ENCODE measurements at places on chromosomes 12 and 14. TPM values are rescaled to one million over a fixed set of nuclear protein-coding genes. Genes with fewer than 3 reads are reported as not detected.

DNA sequence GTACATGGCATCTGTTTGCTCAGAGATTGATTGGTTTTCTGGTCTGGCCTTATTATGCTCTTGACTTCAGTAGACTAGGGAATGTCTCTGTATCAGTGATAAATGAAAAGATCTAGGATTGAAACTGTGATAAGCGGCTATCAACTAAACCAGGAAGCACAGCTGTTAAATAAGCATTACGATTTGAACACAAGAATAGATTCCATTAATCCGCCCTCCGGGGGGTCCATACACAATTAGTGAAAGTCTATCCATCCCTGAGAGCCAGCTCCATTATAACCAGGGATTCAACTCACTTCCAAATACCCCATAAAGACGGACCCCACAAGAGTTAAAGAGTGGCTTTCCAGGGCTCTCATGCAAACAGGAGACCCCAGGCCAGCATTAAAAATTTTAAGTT, 279.0 kb downstream of the GRIN2B start:
- no peak for DNase-seq

Gene SMIM41
- total RNA-seq: 0.32 TPM

DNA sequence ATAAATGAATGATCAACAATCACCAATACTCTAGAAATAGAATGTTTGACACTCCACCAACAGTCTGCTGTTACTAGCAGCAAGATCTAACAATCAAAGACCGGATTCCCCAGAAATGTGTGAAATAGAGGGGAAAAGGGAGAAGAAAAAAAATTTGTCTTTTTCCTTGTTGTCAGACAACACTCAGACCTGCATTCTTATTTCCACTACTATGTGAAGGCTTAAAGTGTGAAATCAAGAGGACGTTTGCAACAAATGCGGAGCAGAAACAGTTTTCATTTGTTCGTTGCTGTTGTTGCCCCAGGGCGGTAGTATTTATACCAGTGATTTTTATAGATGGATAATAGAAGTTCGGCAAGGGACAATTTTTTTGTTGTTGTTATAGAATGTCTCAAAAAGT, 9.2 kb downstream of the NKX2-1 start:
- DNase-seq: no peak

- no peak for DNase-seq
These were observed 833.0 kb downstream of the SLC6A15 start for GRCh38 chr12:84079626-84080025.

GRCh38 chr14:52286661-52287649, 19.5 kb downstream of the PTGDR start:
- DNase-seq: no peak

Gene PGF
- 3.1 TPM for total RNA-seq

DNA sequence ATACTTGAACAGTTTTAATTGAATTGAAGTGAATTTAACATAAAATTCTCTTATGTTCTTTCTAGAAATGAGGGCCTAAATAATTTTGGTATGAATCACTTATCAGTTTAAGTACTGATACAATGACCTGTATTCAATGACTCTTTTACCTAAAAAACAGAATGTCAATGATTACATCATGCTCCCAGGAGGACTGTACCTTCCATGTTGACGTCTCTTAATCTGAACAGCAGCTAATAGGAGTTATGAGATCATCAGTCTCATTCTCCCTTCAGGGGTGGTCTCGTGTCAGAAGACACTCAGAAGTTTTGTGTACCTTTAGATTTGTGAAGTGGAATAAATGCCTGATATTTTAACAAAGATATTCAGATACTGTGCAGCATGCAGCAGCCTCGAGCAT, 206.3 kb downstream of the CNTN1 start:
- no peak for DNase-seq

GRCh38 chr14:99729991-99730875, 46.1 kb downstream of the CYP46A1 start:
- DNase-seq: peak; percentile 85

Gene PAH
- not detected for total RNA-seq

GRCh38 chr12:17214929-17215328, 609.0 kb upstream of the LMO3 start:
- DNase-seq: no peak

- no peak for DNase-seq
These were observed 40.1 kb upstream of the DCN start for GRCh38 chr12:91222746-91223145.

- no peak for DNase-seq
These were observed 13.5 kb downstream of the HIP1R start for GRCh38 chr12:122848471-122849351.

Gene GZMB
- 2.1 TPM for total RNA-seq

DNA sequence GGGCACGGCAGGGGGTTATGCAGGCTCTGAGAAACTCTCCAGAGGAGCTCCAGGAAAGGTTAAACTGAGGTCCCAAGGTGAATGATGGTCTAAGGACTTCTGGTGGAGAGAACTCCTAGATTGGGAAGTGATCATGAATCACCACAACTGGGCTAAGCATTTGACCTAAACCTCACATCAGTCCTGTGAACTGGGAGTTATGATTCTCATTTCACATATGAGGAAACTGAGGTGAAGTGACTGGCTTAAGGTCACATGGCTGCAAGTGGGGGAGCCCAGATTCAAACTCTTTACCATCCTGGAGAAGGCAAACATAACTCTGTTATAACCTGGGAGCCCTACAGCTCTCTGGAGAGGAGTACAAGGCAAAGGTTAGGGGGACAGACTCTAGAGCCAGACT, 4.2 kb downstream of the RARG start:
- DNase-seq: no peak

DNA sequence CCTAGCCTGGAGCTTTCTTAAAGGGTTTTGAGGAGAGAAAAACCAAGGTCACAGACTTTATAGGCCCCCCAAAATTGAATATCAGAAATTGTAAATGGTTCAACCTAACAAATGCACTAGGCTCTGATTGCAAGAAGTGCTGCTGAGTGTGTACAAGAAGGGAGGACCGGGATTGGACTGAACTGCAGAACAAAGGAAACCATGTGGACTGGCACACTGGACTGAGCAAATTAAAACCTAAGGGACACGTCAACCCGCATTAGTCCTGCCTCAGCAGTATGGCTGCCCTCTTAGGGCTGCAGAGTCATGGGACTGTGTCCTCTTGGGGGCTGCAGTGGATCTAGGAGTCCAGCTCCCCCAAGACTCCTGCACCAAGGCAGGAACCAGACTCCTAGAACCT, 842 bp upstream of the CISTR start:
- no peak for DNase-seq

Gene TGM1
- 3.3 TPM for total RNA-seq

Gene CELA1
- total RNA-seq: not detected

DNA sequence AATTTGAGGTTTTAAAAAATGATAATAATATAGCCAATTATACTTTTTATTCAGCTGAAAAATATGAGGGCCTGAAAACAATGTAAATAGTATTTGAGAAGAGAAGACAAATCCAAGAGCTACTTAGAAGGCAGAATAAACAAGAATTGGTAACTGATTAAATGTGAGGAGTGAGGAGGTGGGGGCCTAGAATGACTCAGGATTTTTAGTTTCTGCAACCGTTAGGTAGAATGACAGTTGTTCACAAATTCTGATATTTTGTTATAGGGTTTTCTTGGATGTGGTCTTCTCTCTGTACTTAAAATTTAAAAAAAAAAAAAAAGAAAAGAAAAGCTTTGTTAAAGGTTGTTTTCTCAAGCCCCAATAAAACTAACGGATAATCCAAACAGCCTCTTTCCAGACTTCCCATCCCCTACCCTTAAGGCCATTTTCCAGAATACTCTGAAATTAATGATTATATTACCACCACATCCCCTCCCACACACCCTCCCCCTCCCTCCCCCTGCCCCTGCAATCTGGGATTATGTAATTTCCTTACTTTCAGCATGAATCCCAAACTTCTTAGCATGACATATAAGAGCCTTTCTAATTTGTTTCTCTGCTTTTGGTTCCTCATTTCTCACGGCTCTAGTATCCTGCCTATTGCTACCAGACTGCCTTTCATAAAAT, 50.4 kb downstream of the LRP6 start:
- no peak for DNase-seq

- DNase-seq: no peak
These were observed 547.1 kb upstream of the USP15 start for GRCh38 chr12:61713121-61713520.

DNA sequence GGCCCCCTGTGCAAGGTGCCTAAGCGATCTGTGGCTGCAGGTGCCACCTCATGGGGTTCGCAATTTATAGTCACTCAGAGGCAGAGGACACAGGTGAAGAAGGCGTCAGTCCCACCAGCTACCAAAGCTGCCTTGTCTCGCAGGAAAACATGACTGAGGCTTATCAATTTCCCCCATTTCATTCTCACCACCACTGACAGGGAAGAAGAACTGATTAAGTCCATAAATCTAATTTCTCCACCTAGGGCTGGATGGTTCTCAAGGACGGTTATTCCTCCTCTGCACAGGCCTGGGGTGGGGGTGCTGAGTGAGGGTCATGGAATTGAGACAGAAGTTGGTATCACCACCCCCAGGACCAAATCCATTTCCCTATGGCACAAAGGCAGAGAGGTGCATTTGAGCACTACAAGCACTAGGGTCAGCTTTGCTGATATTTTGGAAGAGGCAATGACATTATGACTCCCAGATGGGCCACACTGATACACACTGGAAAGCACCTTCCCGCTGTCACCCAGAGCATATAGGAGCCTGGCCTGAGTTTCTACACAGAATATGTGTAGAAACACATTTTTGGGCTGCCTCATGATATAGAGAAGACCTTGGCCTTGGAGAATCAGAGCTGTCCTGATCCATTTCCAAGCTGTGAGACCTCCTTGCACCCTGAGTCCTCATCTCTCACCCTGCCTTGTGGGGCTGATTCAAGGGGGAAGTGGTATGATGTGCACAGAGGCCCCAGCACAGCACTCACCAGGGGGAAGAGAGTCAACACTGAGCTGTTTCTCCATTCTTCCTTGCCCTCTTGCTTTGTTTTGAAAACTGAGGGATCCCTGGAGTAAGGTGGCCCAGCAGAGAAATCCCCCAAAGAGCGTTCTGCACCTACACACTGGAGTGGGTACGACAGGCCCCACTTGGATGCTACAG, 59.4 kb downstream of the PITPNM2 start:
- no peak for DNase-seq

- no peak for DNase-seq
These were observed 115.2 kb downstream of the LGMN start for GRCh38 chr14:92633274-92633616.

GRCh38 chr12:25829192-25829591, 129.3 kb upstream of the RASSF8 start:
- DNase-seq: peak; percentile 2

Gene C1QL4
- total RNA-seq: not detected

- no peak for DNase-seq
These were observed 65.8 kb downstream of the EEA1 start for GRCh38 chr12:92863251-92863650.

DNA sequence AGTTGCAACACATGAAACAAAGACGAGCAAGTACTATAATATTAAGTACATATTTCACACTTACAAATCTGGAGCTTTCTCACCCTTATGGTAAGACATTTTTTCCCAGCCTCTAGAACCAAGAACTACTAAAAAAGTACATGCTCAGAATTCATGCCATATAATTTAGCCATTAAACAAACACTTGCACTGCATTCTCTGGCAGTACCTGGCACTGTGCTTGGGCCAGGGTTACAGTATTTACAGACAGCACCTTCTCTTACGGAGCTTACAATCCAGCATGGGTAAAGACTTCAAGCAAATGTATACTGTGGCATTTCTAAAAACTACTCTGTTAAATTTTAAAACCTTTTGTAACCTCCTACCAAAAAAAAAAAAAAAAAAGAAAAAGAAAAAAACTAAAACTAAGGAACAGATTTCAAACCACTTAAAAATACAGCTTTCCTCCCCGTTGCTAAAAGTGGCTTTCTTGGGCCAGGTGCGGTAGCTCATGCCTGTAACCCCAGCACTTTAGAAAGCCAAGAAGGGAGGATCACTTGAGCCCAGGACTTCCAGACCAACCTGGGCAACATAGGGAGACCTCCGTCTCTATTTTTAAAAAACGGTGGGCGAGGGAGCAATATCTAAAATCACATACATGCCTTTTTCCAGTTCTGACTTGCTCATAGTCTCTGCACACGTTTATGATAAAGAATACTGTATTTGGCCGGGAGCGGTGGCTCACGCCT, 956 bp downstream of the GNPTAB start:
- DNase-seq: no peak

DNA sequence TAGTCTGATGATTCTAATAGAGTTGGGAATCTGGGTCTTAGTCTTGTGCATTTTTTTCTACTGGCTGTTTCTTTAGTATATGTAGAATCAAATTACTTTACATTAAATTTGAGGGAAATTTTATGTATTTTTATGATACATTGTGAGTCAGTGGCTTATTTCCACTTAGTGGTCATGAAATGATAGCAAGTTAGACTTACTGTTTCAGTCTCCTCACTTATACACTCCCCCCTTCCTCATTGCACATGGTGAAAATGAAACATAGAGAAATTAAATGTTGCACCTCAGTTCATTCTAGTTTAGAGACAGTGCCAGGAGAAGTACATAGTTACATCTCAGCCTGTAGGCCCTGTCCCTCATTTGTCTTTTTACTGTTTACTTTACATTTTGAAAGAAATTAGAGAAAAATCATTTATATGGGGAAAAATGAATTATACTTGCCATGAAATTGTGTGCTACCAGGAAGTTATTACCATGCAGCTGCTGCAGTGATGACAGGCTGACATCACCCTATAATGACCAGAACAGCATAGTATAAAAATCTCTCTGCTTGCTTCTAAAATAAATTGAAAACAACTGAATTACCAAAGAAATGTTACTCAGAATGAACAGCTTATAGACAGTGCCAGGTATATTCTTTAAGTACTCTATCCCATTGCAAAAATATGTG, 113.2 kb downstream of the TRMT5 start:
- no peak for DNase-seq

- DNase-seq: no peak
These were observed 17.3 kb downstream of the TMEM132D start for GRCh38 chr12:129886541-129886940.

All from mucosa of descending colon (tissue), 3 donors.